Activated CD4-positive, alpha-beta T cell treated with anti-CD3 and anti-CD28 coated beads, Interleukin-2, amount 50 U/mL, for 48 hours (primary cell): ENCODE measurements at places on chromosomes 1 and 21.
A peak's percentile ranks its signal among the peaks of the same experiment; 100 is the strongest.

GRCh38 chr21:38590449-38591217 is 92.4 kb upstream of the ERG start:
- no peak for DNase-seq

DNA sequence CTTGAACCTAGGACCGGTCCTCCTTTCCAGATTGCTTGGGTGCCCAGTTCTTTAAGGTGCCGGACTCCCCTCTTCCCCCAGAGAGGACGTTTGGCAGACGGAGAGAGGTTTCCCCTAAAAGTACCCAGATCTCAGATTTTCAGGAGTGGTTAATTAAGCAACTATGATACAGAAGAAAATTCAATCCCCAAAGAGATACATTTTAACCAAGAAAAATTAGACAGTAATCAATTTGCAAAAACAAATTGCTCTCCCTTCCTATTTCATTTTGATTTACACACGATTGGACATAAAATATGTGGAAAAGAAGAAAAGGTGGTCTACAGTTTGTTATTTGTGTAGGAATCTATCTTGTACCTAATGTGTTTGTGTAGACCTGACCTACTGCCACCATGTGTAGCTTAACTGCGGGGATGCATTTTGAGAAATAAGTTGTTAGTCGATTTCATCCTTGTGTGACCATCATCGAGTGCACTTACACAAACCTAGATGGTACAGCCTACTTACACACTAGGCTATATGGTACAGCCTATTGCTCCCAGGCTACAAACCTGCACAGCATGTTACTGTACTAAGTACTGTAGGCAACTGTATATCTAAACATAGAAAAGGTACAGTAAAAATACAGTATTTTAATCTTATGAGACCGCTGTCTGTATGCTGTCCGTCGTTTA is 755 bp downstream of the RPAP2 start:
- DNase-seq, result no peak

- DNase-seq, result no peak
Observed at GRCh38 chr1:89286549-89287180, 14.0 kb upstream of the GBP5 start.

DNA sequence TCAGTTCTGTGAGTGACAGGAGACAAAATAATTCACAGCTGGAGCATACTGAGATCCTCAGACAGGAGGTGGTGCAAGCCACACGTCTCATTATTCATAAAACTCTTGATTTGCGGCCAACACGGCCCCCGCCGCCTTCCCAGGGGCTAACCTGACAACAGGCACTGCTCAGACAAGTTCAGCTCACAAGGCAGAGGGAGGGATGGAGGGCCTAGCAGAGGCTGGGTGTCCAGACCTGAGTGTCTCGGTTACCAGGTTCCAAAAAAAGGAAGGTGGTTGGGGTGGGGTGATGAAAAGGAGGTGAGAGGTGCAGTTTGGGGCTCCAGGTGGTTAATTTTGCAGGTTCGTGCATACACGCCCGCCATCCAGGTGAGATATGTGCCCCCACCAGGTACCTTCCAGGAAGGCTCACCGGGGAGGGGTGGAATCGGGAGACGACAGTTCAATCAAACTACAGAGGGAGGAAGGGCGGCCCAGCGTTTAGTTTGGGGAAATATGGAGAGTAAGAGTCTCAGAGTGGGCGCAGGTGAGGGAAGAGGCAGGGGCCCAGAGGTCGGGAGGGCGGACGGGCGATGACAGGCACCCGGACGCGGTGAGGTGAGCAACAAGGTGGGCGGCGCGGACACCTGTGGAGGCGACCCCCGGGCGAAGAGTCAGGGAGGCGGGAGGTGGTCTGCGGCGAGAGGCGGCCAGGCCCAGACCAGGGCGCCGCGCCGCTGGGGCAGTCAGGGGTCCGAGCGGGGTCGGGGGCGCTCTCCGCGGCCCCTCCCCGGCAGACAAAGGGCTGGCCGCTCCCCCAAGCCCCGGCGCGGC is 629 bp downstream of the CTNNBIP1 start:
- peak; percentile 67 for DNase-seq

DNA sequence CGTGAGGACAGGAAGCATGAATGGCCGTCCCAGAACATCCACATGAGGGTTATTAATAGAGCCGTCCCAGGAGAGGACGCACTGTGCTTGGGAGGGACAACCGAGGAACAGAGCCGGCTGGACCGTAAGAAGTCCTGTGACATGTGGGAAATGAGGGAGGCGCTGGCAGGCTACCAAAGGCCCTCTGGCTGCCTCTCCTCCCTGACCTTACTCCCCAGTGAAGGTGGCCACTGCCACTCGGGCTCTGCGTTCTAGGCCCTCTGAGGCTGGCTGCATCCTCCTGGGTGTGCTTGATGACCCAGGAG is 15.5 kb upstream of the NPPB start:
- DNase-seq, result no peak

DNA sequence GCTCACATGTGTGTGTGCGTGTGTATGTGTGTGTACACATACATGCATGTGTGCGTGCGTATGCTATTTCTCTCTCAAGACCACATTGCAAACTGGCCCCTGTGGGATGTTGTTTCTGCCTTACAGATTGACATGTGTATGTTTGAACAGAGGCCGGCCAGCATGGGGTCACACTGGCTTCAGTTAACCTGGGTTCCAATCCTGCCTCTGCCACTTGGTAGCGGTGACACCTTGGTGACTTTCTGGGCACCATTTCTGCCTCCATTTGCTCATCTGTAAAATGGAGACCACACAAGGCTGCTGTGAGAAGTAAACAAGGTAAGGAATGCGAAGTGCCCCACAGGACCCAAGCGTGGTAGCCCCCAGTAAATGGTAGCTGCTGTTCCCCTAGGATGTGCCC is 51.7 kb downstream of the TCP10L start:
- DNase-seq, result no peak

DNA sequence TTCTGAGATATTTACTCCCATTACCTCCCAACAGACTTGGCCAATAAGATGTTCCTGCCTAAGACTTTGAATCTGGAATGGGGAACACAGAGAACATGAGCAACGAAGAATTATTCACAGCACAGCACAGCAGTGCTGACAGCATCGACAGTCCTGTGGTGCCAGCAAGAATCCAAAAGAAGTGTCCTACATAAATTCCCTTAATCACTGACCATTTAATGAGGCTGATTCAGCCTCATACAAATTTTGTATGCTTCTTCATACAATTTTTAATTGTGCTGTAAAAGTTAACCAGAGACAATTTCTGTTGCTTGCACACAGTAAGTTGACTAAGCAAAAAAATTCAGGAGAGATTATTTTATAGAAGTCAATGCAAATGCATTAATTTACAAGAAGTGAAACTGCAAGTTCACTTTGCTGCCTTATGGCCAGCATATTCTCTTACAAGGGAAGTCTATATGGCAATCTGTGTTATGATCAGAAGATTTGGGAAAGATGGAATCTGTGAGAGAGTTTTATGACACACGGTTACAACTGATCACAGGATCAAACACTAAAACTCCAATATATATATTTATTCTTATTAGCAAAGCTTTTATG is 855.9 kb downstream of the LTN1 start:
- DNase-seq, result no peak

DNA sequence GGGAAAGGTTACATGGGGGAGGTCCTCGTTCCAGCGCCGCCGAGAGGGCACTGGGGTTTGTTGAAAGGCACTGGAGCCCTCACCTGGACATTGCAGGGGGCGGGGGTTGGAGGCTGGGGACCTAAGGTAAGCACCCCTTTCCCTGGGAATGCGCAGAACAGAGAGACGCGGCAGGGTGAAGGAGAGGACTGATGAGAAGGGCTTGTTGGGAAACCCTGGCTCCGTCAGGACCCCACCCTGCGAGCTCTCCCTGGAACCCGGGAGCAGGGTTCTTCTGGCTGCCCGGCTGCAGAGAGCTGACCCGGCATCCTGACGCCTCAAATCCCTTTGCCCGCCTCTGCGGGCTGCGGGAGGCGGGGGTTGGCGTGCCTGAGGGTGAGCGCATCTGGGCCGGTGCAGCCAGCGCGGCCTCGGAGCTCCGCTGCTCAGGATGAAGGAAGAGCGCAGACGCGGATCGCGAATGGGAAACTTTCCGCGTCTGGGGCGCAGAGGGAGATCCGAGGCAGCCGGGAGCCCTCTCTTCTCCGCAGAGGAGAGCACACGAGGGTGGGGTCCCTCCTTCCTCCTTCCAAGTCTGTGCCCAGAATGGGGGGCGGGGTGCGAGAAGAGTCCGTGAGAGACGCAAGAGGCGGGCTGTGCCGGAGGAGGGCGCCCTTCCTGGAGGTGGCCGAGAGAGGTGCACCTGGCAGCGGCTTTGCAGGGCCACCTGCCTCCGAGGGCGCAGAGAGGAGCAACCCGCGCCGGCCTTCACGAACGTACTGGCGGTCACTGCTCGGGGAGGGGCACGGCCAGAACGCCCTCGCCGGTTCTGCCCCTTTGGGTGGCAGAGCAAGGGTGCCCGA is 2.4 kb downstream of the IGSF21 start:
- peak; percentile 42 for DNase-seq

DNA sequence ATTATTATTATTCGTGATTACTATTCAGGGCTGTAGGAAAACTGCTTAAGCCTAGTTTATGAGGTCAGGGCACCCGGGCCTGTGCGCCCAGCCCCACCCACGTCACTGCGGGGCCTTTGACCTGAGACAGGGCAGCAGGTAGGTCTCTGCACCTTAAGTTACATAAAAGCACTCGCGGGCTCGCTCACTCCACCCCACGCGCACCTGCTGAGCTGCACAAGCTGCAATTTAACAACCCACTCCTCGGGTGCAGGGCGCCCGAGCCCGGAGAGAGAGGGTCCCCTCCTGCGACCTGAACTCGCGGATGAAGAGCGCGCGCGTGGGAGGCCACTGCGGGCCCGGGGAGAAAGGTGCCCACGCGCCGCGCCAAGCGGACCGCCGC is 477 bp downstream of the ICMT start:
- DNase-seq, result peak; percentile 36

GRCh38 chr1:62082456-62083363 is 111.9 kb upstream of the L1TD1 start:
- DNase-seq, result peak; percentile 33

GRCh38 chr1:76784502-76784901 is 82.8 kb upstream of the ST6GALNAC5 start:
- DNase-seq, result no peak

GRCh38 chr1:207884266-207885029 is 26.5 kb downstream of the CD34 start:
- DNase-seq, result no peak

- no peak for DNase-seq
Observed at GRCh38 chr1:86380257-86380861, 15.8 kb downstream of the ODF2L start.

DNA sequence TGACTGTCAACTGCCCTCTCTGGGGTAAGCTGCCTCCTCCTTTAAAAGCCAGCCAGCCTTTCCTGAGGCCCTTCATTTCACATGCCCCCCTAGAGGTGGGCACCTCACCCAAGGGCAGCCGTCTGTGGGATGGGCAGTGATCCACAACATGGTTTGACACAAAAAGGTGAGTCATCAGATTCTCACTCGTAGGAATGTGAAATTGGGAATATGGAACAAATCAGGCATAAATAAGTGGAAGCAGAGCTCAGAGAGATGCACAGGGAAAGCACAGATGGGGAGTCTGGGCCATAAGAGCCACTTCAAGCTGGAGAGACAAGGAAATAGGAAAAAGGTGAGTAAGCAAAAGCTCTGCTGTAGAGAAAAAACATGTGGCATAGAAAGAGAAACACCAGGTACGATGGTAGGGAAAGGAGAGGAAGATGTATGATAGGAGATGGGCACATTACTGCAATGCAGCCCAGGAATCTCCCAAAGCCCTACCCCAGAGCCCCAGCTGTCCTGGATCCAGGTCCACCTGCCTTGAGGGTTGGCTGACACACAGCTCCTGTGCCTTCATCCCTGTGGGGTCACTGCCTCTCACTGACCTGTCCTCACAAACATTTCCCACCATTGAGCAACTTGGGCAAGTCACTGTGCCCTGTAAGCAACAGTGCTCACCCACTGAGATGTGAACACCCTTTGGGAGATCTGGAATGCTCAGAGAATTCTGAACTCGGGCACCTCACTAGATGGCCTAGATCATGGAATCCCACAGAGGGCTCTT is 86.6 kb downstream of the ASTN1 start:
- no peak for DNase-seq

DNA sequence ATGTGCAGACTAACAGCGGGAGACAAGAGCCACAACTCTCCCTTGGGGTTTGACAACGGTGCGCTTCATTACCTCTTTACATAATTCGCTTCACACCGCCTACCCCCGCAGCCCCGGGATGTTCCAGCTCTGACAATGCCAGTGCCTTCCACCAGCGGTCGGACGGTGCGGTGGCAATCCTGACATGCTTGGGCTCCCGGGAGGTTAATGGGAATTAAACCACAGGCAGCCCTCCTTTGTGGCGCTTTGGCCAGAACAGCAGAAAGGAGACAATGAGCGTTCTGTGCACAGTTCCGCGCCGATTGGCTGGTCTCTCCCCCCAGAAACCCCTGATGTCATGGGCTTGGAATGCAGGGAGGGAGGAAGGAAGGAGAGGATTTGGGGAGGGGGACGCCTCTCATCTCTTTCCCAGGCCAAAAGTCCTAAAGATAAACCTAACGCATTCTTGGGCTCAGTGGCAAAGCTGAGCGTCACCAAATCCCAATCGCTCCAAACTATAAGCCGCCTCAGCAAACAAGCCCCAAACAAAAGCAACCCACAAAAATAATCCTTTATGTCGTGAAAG is 1.3 kb downstream of the CNN3 start:
- peak; percentile 3 for DNase-seq

DNA sequence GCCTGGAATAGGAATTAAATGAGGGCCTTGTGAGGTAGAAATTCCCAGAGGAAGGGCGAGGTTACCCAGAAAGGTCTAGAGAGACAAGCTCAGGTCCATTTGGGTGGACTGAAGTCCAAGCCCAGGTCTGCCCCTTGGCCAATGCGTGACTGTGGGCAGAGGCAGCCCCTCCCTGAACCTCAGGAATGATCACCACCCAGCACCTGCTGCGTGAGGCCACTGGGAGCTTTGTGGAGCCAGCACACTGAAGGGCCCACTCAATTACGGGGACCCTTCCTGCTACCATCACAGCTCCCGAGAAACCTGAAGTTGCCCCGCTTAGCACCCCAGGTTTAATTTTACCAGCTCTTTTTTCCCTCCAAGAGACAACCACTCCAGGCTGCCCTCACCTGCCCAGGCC is 6.5 kb upstream of the MATN1 start:
- DNase-seq, result no peak

DNA sequence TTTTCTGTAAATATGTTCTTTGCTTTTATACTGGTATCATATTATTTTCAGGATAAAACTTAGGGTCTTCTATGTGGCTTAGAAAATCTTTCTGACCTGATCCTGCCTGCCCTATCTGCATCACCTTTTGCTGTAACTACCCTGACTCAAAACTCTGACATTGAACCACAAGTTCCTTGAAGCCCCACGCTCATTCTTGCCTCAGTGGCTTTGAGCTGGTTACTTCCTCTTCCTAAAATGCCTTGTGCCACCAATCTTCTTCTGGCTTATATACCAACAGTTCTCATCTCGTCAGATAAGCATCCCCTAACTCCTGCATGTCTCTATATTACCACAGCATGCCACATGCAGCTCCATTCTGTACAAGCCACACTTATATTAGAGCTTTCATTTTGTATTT is 84.5 kb upstream of the LRRC7 start:
- no peak for DNase-seq

GRCh38 chr1:1013922-1014648 is 788 bp downstream of the ISG15 start:
- DNase-seq, result peak; percentile 45
